ENCODE measurements at places on chromosomes 5 and 9.

DNA sequence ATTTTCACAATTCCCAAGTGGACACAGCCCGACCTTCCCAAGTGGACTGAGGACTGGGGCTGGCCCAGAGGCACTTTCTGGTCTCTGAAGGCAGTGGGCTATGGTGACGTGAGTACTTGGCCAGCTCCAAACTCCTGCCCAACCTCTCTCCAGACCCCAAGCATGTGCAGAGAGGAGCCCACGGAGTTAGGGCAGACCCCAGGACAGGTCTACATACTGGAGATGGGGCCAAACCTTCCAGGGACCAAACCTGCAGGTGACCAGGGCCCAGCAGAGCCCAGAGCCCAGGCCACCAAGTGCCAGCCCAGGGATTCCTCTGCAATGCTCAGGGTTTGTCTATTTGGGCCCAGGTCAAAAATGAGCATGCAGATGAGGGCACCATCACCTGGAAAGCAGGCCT lies 15.3 kb downstream of the BRD3 start:
- DNase-seq = no peak

DNA sequence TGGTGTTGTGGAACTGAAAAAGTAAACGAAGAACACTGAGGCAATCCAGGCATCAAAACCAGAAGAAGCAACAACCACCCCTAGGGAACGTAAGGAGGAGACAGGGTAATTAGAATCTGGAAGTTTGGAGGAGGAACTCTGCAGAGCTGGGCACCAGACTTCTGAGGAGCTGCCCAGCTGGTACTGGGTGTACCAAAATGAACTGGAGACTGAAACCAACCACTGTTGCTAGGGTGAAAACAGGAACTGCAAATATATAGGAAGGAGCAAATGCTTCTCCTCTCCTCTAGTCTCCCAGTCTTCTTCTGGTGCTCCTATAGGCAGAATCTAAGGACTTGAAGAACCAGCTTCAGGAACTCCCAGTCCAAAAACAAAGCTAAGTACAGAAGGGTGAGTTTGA lies 189.8 kb downstream of the ELAVL2 start:
- DNase-seq = no peak

DNA sequence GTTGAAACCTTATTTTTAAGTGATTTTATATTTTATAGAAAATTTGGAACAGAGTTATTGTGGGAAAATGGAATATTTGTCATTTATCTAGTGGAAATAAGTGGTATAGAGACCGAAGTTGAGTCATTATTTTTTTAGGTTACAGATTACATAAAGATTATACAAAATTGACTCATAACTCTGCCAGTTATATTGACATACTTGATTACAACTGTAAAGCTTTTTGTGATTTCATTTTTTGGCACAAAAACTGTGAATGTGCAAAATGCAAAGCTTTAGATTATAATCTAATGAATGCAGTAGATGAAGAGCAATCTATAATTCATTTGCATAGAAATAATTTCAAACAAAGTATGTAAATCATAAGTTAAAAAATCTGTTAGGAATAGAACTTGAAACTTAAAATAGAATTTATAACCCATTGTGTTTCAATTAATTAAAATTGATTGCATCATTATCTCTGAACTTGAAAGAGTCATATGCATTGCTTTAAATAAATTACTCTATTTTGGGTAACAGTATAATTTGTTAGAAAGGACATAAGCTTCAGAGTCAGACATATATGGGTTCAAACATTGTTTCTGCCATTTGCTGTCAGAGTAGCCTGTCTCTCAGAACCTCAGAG lies 280.4 kb downstream of the FER start:
- no peak for DNase-seq

DNA sequence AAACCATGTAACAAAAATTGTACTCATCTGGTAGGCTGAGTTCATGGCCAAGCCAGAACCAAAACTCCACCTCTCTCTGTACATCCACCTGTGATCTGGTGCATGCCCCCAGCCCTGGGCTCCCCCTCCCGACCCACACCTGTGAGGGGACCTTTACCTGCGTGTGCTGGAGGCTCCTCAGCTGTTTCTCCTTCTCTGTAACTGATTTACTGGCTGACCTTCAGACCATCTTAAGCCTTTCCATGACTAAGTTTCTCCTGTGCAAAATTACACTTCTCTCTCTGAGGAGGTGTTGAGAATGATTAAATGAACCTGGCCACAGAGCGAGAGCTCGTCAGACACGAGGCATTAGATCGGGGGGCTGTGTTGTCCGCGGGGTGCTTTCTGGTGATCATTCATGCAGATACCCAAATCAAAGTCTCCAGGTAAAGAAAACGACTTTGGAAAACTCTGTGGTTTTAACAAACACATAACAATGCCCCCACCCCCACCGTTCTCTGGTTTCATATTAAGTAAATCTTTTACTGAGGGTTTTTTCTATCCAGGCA lies 136.4 kb downstream of the SEMA5A start:
- DNase-seq = no peak

DNA sequence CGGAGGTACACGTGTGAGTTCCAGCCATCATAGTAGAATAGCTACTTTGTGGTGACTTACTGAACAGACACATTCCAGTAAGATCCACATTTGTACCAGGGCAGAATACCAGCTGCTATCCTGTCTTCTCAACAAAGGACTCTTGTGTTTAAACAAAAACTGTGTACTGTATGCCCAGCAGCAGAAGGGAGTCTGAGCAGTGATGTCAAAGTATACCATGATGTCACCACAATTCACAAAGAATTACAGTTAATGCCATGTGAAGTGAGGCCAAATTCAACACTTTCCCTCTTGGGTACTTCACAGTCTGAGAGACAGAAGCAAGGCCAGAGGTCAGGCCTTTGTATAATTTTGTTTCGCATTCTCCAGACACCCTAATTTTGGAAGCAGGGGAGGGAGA lies 137.0 kb downstream of the ADAMTSL1 start:
- no peak for DNase-seq

DNA sequence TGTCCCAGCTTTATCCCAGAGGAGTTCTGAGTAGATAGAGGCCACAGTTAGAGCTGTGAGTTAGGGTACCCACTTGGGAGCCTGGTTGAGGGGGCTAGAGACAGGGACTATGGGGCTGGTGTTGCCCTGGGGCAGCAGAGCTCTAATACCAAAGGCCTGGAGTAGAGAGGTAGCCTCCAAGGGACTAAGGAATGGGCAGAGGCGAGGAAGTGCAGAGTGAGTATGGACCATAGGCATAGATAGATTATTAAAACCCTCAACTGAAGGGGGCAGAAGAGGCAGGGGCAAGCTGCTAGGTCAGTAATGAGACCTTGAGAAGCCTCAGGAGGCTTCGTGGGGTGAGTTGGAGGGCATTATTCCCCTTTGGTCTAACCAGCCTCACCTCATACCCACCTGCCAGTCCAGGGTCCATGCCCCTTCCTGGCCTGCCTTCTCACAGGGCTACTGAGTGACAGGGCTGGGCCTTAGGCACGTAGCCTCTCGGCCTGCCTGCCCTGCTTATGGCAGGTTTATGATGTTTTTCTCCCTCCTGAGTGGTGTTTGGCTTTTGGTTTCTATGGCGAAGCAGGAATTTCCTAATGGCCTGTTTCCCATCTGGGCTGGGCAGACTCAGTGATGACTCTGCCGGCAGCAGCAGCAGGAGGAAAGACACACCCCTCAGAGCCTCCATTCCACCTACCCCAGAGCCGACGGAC lies 8.0 kb downstream of the PDLIM4 start:
- no peak for DNase-seq

GRCh38 chr5:134371834-134372340 lies 518 bp downstream of the UBE2B start:
- no peak for DNase-seq

- DNase-seq = no peak
These were observed 1184.8 kb downstream of the DTWD2 start for GRCh38 chr5:117803533-117803932.

DNA sequence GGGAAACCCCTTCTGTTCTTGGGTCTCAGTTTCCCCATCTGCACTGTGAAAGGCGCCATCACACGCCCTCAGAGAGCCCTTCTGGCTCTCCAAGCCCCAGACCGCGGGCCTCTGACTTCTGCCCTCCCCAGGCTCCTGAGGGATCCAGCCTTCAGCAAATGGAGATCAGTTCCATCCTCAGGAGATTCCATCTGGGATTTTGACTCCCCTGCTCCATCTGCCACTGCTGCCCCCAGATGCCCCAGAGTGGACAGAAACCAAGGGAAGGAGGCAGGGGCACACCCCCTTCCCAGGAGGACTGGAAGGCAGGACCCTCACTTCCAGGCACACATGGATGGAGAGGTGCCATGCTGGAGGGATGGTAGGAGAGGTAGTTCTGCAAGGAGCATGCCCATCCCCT lies 18.7 kb upstream of the RPS14 start:
- DNase-seq = no peak

DNA sequence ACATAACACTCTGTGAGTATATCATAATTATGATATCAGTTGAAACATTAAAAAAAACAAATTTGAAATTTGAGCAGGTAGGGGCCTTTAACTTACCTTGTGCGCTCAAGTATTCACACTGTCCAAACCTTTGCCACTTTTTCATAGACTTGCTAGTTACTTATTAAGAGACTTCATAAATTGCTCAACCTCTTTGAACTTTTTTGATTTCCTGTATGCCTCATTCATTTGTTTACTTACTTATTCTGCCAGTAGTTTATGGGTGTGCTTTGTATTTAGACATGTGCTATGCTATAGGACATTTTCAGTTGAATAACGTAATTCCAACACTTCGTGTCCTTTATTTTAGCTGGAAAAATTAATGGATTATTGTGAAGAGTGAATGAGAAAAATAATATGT lies 204.8 kb downstream of the HCN1 start:
- DNase-seq = no peak

- DNase-seq = no peak
These were observed 435.7 kb upstream of the RIOK2 start for GRCh38 chr5:97618721-97619120.

DNA sequence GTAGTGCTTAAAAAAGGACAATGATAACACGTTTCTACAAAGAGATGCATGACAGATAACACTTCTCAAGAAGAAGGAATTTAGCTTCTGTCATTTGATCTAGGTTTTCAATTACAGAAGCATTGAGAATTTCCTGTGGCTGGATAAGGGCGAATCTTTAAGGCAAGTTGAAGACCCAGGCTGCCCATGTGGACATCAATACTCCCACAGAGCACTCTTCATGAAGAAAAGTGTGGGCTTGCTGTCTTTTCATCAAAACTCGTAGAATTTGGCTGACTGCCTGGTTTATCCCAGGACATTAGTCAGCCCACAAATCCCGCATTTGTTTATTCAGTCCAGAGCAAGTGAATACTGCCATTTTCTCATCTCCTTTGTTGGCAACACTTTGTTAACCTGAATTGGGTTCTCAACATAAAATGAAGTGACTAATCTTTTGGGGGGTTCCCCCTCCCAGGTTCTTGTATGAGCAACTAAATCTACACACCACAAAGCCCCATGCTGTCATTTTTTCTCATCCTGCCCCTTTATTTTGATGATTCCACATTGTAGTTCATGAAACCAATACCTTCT lies 43.4 kb upstream of the CDKN2B start:
- no peak for DNase-seq

- no peak for DNase-seq
These were observed 26.2 kb downstream of the IRF1 start for GRCh38 chr5:132464156-132464939.

DNA sequence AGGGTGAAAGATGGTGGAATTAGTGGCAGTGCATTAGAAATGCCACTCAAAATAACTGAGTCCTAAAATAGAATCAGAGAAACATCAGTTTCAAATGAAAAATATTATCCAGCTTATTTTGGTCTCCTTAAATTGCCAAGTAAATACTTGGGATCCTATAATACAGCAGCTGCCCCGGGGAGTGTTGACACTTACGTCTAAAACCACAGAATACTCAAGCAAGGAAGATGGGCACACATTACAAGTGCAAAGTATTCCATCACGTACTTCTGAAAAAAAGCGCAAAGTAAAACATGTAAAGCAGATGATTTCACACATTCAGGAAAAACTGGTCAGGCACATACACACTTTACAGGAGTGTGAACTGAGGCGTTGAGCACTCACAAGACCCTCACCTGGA lies 2.4 kb upstream of the ARHGEF37 start:
- DNase-seq = no peak

DNA sequence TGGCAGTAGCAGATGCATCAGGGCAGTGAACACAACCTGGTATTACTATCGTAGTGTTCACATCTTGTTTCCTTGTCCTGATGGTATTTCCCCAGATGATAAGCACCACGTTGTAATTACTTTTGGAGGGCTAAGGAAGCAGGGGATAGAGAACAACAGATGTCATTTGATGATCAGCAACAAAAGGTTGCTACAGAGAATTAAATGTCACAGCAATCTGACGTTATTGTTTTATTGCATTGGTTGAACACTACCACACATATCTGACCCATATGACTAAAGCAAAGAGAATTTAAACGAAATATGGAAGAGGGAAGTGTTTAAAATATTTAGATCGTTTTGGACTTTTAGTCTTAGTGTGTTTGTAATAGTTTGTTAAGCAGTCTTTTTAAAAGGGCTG lies 408.3 kb downstream of the SH3GL2 start:
- DNase-seq = no peak

- no peak for DNase-seq
These were observed 189.1 kb upstream of the IL12B start for GRCh38 chr5:159519365-159519764.

DNA sequence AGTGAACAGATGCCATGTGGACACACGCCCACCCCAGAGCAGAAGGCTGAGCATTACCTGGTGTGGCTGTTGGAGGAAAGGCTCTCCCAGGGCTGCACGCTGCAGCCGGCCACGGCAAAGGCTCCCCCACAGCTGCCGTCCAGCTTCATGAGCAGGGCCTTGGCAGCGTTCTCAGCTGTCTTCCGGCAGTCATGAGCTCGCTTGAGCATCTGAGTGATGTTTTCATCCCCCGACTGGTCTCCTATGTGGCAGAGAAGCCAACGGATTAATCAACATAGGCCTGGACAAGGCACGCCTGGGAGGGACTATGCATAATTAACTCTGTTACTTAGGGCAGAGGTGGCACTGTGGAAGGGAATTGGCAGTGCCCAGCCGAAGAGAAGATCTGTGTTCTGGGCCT lies 87.3 kb downstream of the DCP2 start:
- DNase-seq = no peak

DNA sequence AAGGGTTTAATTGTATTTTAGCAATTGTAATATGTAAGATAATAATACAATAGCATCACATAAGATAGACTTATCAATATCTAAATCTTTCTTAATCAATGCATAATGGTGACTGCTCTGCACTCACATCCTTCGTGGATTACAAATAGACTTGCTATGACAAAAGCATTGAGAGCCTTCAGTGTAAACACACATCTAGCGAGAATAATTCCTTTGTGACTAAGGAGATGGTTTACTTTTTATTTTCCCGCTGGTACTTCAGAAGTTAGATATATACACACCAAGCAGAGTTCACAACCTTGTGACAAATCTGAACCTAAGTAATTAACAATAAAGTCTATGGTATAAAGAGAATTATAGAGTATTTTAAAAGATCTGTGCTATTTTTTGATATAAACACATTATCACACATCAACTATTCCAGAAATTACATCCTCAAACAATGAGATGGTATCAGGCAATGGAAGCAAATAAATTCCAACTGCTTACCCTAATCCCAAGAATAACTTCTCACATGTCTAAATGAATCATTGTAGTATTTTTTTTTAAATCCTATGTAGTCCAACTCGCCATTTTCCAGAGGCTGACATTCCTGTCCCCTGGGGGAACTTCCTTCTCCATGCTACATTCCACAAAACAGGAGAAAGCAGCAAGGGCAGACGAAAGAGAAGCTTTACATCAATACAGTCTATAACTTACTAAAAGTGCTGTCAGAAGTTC lies 51.2 kb downstream of the MAPKAP1 start:
- DNase-seq = no peak

Measured in stimulated activated CD8-positive, alpha-beta memory T cell treated with anti-CD3 and anti-CD28 coated beads, Interleukin-12 subunit alpha, Interleukin-12 subunit beta, amount 100 ng/mL, for 1 hour (primary cell).